Stimulated activated naive CD4-positive, alpha-beta T cell treated with Interleukin-2 at 50 U/mL for 16 hours (primary cell): ENCODE measurements at places on chromosomes 4 and X.

DNA sequence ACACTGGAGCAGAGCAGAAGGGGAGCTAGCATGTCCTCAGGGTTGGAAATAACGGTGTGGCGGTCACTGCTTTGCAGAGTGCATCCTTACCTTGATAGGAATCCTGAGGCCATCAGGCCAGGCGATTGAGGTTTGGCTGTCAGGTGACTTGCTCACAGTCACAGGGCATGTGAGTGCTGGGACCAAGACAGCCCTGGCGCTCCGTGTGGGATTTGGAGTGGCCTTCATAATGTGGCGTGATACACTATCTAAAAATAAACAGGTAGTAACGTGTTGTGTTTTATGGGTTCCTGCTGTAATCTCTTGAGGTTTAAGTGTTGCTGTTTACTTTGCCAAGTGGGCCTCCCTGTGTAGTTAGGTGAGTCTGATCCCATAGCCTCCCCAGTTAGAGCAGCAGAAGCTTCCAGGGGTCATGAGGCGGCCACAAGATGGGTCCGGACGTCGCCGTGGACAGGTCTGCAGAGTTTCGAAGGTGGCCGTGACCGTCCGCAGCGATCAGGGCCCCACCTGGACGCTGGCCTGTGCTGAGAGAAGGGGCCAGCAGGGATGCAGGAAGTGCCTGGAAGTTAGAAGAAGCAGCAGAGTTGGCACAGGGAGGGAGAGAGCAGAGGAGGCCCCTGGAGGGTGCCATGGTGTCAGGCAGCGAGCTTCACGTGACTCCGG, 27.7 kb downstream of the RGS12 start:
- DNase-seq: no peak

- no peak for DNase-seq
Observed at GRCh38 chr4:133385161-133385954, 236.3 kb downstream of the PCDH10 start.

DNA sequence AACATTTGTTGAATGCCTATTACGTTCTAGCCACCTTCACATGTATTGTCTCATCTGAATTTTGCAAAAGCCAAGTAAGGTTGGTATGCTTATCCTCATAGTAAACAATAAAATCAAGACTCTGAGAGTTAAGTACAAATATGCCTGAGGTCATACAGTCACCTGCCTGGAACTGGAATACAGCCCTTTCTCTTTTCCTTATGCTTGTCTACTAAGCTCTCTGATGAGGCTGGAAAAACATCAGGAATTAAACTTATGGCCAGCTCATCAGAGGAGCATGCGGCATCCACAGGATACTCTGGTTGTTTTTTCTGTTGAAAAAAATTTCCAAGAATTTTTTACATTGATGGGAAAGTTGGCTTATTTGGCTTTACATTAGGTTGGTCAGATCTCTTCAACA, 35.5 kb downstream of the NCAPG start:
- no peak for DNase-seq

GRCh38 chr4:75511841-75512240, 2.4 kb downstream of the RCHY1 start:
- no peak for DNase-seq

- DNase-seq: no peak
Observed at GRCh38 chr4:169758401-169758962, 738 bp upstream of the HPF1 start.

GRCh38 chr4:168361365-168362024, 42.9 kb upstream of the DDX60 start:
- no peak for DNase-seq
